ENCODE measurements at places on chromosomes 3 and 15.
A peak's percentile ranks its signal among the peaks of the same experiment; 100 is the strongest.

- DNase-seq, result no peak
Measured at GRCh38 chr3:142319094-142319493, 93.7 kb upstream of the GK5 start.

- peak; percentile 83 for DNase-seq
Measured at GRCh38 chr3:45938864-45939263, 4.4 kb upstream of the CXCR6 start.

- no peak for DNase-seq
Measured at GRCh38 chr3:46825450-46825849, 37.8 kb downstream of the MYL3 start.

DNA sequence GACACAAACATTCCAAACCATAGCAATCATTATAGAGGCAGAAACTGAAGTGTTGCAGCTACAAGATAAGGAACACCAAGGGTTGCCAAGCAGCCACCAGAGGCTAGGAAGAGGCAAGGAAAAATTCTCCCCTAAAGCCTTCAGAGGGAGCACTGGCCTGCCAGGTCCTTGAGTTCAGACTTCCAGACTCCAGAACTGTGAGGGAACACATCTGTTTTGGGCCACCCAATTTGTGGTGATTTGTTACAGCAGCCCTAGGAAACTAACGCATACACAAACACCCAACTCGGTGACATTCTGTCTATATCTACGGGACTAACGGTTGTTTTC is 54.6 kb downstream of the MB21D2 start:
- no peak for DNase-seq

- DNase-seq, result no peak
Measured at GRCh38 chr15:100334905-100335304, 6.9 kb downstream of the ADAMTS17 start.

DNA sequence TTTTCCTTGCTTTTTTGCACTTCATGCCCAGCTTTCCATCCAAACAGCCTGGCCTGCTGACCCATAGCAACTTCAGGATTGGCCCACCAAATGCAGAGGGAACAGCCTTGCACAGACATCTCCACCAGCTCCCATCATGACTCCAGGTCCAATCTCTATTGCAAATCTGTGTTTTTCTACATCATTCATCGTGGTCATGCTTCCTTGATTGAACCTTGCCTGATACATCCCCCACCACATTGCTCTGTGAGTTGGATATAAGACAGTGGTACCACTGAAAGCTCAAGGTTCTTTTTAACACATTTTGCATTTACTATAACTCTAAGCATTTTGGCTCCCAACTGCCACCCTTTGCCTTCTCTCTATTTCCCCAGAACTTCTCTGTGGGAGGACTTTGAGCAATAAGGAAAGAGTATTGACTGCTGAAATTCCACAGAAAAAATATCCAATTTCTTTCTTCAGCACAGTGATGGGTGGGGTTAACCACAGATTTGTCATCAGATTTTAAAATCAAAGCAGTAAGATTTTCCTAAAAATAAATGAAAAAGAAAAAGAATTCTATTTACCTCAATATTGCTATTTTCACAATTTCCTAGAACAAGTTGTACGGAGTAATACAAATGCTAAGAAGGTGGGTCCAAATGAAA is 114.6 kb upstream of the GALNT15 start:
- DNase-seq, result no peak

GRCh38 chr15:101201411-101202174 is 50.3 kb downstream of the CHSY1 start:
- no peak for DNase-seq

GRCh38 chr3:169244119-169244864 is 419.2 kb downstream of the MECOM start:
- DNase-seq, result no peak

Data from T-cell (primary cell).